Fibroblast of the conjunctiva (primary cell): ENCODE measurements at places on chromosomes 1 and 21.

DNA sequence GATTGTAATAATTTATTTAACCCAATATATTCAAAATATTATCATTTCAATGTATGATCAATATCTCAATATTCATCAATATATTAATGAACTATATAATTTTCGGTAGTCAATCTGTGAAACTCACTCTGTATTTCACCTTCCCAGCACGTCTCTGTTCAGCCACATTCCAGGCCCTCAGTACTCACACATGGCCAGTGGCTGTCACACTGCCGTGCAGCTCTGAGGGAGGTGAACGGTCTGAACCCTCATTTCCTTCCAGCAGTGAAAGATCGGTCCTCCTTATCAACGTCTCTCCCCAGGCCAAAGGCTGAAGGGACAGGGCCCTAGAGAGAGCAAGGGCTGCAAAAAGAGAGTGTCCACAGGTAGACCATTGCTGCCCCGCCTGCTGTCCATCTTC is 39.5 kb upstream of the ZNF124 start:
- no peak for DNase-seq

- DNase-seq = no peak
These were observed 185.4 kb upstream of the AJAP1 start for GRCh38 chr1:4468804-4469514.

DNA sequence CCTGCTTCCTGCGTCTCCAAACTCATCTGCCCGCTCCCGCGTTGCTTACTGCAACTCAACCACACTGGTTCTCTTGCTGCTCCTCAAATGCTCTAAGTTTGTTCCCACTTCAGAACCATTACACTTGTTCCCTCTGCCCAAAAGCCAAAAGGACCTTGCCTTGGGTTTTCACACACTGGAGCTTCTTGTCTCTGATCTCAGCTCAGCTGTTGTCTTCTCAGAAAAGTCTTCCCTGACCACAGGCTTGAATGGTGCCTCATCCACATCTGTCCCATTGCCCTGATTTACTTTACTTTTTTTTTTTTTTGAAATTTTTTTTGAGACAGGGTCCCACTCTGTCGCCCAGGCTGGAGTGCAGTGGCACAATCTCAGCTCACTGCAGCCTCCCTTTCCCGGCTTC is 44.3 kb upstream of the SYT14 start:
- DNase-seq = no peak

- DNase-seq = no peak
These were observed 134.0 kb upstream of the ARHGEF16 start for GRCh38 chr1:3320246-3321152.

- peak; percentile 55 for DNase-seq
These were observed 234.2 kb upstream of the FGGY start for GRCh38 chr1:59062743-59063142.

DNA sequence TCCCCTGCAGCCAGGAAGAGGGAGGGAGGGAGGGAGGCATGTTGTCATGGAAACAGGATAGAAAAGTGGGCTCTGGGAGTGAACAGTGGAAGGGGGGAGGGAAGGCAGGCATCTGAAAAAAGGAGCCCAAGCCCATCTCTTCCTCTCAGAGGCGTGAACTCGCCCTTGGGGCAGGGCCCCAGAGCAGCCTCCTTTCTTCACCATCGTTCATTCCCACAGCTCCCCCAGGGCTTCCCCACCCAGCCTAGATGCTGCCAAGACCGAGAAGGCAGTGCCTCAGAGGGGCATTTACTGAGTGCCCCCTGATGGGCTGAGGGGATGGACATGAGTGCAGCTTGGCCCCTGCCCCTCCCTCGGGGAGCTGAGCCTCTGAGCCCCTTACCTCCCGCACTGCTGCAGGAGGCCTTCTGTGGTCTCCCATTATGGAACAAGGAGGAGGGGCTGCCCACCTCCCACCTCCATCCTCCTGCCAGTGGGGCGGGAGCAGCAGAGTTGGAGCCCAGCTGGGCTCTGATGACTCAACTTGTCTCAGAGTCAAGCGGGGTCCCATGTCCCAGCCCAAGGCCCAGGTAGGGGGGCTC is 39.1 kb upstream of the KIF21B start:
- no peak for DNase-seq

DNA sequence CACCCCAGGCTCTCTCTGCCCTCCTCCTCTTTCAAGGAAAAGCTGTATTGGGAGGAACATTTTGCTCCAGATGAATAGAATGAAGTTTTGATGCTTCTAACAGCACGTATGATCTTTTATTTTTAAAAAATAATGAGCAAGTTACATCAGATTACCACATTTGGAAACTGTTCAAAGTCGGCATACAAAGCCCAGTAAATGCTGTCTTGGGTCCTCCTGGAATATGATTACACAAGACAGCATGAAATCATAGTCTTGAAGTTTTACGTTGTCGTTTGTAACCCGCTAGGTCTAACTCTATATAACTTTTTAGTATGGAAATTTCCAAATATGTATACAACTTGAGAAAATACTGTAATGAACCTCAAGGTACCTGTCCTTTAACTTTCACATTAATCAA is 385.6 kb downstream of the HLX start:
- DNase-seq = peak; percentile 36

DNA sequence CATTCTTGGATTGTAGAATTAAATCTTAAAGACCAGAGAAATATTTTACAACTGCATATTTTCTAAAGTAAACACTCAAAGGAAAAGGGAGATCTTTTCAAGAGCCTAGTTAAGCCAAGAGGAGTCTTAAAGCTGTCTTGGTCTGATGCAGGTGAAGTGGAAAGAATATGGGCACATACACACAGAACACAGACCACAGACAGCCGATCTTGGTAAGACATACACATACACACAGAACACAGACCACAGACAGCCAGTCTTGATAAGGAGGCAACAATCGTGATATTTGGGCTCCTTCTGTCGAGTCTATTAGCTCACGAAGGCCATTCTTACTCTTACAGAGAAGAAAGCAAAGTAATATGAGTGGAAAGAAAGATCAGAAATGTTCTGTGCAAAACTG is 1153.9 kb upstream of the TMPRSS15 start:
- no peak for DNase-seq

DNA sequence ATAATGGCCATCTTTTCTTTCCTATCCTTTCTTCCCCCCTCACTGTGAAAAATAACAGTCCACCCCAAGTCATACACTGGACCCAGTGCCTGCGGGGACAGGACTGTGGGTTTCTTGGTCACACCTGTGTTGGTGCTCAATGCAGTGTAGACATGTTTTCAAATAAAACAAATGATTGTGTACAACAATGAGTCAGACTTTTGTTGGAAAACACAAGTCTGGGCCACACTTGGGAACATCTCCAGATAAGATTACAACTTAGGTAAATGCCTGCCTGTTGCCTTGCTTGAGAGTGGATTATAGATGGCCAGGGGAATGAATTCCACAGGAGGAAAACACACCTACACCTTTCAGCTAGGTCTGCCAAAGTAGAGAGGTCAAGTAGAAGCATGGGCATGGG is 34.1 kb downstream of the PDPN start:
- DNase-seq = no peak

- no peak for DNase-seq
These were observed 7.3 kb upstream of the STUM start for GRCh38 chr1:226541231-226541630.

- DNase-seq = no peak
These were observed 5.8 kb downstream of the MAPKAPK2 start for GRCh38 chr1:206690516-206690915.

GRCh38 chr1:150613061-150613920 is 16.1 kb downstream of the ENSA start:
- peak; percentile 63 for DNase-seq

GRCh38 chr1:61182480-61182879 is 100.1 kb downstream of the NFIA start:
- DNase-seq = no peak

DNA sequence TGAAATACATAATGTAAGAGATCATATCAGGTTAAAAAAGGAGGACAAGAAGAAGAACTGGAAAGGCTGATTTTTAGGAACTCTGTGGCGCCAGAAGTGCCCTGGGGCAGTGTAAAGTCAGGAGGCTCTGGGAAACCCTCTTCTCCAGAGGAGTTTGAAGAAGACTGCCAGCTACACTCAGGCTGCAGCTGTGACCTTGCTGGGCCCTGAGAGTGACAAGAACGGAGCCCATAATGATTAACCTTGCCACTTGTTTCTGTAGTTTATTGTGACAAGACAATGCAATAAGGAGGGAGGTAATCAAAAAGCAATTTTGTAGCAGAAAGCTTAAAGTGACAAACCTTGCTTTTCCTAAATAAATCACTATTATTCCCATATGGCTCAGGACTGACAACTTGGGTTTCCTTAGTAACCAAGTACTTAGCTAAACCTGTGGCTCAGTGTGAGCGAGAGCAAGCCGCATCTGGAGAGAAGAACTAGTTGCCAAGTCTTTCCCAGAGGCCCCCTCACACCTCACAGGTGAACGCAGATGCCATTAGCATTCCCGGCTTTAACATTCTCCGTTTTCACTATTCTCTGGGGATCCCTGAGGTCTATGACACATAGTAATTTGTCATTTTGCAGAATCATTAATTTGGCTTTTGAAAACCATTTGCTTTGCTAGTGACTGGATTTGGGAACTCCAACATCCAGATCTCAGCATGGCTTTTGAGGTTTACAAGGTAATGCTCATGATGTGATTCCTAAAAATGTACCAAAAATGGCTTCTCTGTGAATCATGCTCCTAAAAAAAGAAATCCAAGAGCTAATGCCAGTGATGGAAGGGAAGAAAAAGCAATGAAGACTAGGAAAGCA is 115.9 kb downstream of the OMA1 start:
- DNase-seq = no peak

- peak; percentile 21 for DNase-seq
These were observed 55.8 kb downstream of the CENPF start for GRCh38 chr1:214658785-214659184.

- DNase-seq = no peak
These were observed 135.4 kb upstream of the DUSP10 start for GRCh38 chr1:221877311-221877710.

GRCh38 chr1:6052543-6053205 is 7.0 kb downstream of the KCNAB2 start:
- DNase-seq = peak; percentile 27

DNA sequence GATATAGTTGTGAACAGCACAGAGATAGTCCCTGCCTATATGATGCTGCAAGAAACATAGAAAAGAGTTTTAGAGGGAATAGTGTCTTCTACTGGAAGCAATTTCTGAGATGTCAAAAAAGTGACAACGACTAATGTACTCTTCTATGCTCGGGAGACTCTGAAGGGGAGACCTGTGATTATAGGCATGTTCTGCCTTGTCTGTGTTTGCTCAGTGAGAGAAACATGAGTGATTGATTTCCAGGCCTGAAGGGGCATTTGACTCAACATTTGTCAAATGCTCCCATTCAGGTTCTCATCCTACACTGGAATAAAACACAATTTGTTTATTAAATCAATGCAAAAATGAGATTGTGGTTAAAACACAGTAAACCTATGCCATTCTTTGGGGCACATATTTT is 131.8 kb downstream of the CTH start:
- no peak for DNase-seq

- no peak for DNase-seq
These were observed 109.2 kb upstream of the RUNX3 start for GRCh38 chr1:25039229-25039628.

- DNase-seq = no peak
These were observed 54.3 kb upstream of the DESI2 start for GRCh38 chr1:244598611-244599010.

GRCh38 chr21:35324372-35325220 is 275.5 kb upstream of the RUNX1 start:
- peak; percentile 27 for DNase-seq

DNA sequence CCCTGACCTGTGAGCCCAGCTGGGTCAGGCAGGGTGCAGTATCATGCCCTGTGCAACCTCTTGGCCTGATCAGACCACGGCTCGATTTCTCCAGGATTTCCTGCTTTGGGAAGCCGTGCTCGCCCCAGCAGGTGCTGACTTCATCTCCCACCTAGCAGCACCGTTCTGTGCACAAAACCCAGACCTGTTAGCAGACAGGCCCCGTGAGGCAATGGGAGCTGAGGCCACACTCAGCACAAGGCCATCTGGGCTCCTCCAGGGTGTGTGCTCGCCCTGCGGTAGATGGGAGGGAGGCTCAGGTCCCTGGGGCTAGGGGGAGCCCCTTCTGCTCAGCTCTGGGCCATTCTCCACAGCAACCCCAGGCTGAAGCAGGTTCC is 29.6 kb downstream of the SLC19A1 start:
- no peak for DNase-seq

- DNase-seq = no peak
These were observed 50.4 kb downstream of the EIF4G3 start for GRCh38 chr1:21126324-21126723.

DNA sequence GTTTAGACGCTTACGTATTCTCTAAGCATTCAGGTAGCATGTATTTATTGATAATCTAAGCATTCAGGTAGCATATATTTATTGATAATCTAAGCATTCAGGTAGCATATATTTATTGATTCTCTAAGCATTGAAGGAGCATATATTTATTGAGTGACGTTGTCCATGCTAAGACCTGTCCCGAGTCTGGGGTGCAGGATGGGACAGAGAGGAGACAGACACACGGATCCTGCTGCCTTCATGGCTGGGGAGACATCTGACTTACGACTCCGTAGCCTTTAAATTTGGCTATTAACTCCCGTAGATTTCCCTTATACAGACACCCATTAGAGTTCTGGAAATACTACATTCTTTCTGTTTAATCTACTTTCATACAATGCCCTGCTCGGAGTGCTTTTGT is 982 bp downstream of the SCCPDH start:
- DNase-seq = no peak

- DNase-seq = no peak
These were observed 24.4 kb upstream of the PAXBP1 start for GRCh38 chr21:32795802-32796559.

GRCh38 chr1:48200166-48200900 is 22.2 kb upstream of the SLC5A9 start:
- no peak for DNase-seq

DNA sequence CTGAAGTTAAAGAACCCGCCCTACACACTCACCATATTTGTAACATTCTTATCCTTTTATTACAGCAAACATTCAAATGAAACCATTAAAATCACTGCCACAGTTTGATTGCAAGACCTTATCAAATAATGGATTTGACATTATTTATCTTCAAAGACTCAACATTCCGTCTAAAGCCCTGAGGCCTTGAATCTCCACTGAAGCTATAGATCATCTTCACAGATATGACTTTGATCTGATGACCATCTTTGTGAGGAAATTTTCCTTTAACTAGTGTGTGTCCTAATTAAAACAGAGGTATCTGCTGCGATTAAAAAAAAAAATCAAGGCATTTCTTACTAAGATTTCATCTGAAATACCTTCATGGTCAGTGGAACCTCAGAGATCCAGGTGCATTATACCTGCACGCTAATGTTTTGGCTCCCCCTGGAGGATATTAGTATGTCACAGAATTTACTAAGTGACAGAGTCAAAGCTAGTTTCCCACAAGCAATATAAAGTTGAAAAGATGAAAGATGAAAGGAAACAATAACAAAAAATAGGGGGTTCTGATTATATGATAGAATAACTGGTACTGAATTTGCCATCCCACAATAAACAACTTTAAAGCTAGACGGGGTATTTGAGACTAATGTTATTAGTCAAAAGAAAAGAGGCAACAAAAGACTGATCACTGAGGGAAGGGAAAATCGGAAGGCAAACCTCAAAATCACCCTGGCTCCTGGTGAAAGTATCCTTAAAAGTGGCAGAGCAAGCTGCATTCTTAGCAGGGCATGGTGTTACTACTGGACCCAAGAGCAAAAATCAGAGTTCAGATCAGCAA is 923.4 kb downstream of the NCAM2 start:
- DNase-seq = no peak

GRCh38 chr1:51329443-51330325 is 678 bp downstream of the TTC39A start:
- no peak for DNase-seq
